Gastrocnemius medialis (tissue), 4 donors: ENCODE measurements at places on chromosomes 2 and 18. TPM values are rescaled to one million over a fixed set of nuclear protein-coding genes. Genes with fewer than 3 reads are reported as not detected.
A peak's percentile ranks its signal among the peaks of the same experiment; 100 is the strongest.

GRCh38 chr18:43661570-43661969, 384.3 kb upstream of the SYT4 start:
- no peaks in the 10 kb centered on the region for H3K36me3 ChIP-seq
- H3K27me3 ChIP-seq, result no peaks in the 10 kb centered on the region
- peaks cover 7% of the 10 kb centered on the region for H3K4me1 ChIP-seq
- H3K4me3 ChIP-seq, result no peak overlapping the region
- no peak for DNase-seq

- peak overlapping the region; percentile 52 for H3K4me3 ChIP-seq
- DNase-seq, result no peak
- peak overlapping the region; percentile 56 for H3K27ac ChIP-seq
Observed at GRCh38 chr2:217978536-217979150, 24.2 kb downstream of the TNS1 start.

- no peaks in the 10 kb centered on the region for H3K36me3 ChIP-seq
- H3K27ac ChIP-seq, result peak overlapping the region; percentile 40
- no peaks in the 10 kb centered on the region for H3K4me1 ChIP-seq
- no peak for DNase-seq
- no peak overlapping the region for H3K4me3 ChIP-seq
- no peaks in the 10 kb centered on the region for H3K27me3 ChIP-seq
Observed at GRCh38 chr2:55862246-55862645, 61.3 kb downstream of the EFEMP1 start.

DNA sequence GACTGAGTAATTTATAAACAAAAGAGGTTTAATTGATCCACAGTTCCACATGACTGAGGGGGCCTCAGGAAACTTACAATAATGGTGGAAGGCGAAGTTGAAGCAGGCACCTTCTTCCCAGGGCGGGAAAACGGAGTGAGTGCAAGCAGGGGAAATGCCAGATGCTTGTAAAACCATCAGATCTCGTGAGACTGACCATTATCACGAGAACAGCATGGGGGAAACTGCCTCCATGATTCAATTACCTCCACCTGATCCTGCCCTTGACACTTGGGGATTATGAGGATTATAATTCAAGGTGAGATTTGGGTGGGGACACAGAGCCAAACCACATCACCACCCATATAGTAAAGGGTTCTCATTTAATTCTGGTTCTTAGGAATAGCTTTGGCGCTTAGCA, 219.5 kb upstream of the ATP5MC3 start:
- no peak overlapping the region for H3K4me3 ChIP-seq
- H3K27ac ChIP-seq, result no peak overlapping the region
- no peaks in the 10 kb centered on the region for H3K27me3 ChIP-seq
- no peaks in the 10 kb centered on the region for H3K4me1 ChIP-seq
- no peaks in the 10 kb centered on the region for H3K36me3 ChIP-seq

- H3K27ac ChIP-seq, result no peak overlapping the region
- H3K27me3 ChIP-seq, result no peaks in the 10 kb centered on the region
- no peaks in the 10 kb centered on the region for H3K36me3 ChIP-seq
- DNase-seq, result no peak
Observed at GRCh38 chr2:216589791-216590190, 43.4 kb upstream of the IGFBP2 start.

DNA sequence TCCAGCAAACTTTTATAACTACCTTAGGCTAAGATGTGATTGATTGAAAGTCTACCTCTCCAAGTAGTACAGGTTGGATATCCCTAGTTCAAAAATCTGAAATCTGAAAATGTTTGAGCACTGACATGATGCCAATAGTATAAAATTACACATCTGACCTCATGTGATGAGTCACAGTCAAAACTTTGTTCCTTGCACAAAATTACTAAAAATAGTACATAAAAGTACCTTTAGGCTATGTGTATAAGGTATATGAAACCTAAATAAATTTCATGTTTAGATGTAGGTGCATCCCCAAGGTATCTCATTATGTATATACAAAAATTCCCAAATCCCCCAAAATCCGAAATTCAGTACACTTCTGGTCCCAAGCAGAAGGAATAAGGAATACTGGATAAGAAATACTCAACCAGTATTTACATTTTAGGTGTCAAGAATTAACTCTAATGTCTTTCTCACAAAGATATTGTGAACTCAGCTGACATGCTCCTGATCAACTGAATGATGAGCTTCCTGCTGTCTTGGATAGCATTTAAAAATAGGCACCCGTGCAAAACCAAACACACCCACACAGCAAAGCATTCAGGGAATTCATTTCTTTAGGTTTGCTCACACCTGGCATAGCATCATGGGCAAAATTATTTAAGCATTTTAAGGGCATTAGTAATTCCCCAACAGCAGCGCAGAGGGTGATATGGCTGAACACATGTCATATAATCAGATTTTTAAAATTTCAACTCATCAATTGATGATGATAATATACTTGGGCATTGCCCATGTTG, 497.4 kb upstream of the MEIS1 start:
- no peak for DNase-seq
- H3K36me3 ChIP-seq, result no peaks in the 10 kb centered on the region

The SERPINB13 gene
- total RNA-seq, result not detected

The ZSWIM2 gene
- total RNA-seq, result not detected
